Activated effector memory CD4-positive, alpha-beta T cell treated with anti-CD3 and anti-CD28 coated beads, Interleukin-2, amount 50 U/mL, for 16 hours (primary cell): ENCODE measurements at places on chromosomes 16 and 17.
A peak's percentile ranks its signal among the peaks of the same experiment; 100 is the strongest.

GRCh38 chr16:57044931-57045693, 47.3 kb upstream of the CPNE2 start:
- DNase-seq, result no peak

DNA sequence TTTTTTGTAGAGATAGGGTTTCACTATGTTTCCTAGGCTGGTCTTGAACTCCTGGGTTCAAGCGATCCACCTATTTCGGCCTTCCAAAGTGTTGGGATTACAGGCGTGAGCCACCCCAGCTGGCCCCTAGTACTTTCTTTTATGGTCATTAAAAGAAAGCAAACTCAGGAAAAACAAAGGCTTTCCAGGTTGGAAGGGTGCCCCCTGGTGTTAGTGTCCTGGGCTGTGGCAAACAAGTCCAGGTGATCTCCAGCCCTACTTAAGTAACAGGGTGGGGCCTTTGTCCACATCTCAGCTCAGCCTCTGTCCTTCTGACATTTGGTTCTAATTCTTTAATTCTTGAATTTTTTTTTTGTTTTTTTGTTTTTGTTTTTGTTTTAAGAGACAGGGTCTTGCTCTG, 6.9 kb downstream of the IGFBP4 start:
- peak; percentile 79 for DNase-seq

DNA sequence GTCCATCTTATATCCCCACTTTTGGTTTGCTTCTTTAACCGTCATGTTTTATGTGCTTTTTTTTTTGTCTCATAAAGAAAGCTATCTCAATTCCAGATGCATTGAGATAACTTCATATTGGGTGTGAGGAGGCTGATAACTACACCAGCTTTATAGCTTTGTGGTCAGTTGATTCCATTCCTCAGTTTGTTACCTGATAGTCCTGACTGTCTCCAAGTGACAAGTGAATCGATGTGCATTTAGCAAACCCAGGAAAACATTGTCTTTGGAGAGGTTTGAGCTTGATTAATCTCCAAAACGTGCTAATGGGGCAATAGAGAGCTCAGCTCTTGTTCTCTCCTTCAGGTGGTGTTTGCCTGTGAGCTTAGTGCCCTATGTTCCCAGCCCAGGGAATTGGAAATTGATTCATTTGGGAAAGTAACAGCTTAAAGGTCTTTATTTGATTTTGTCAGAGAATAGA, 22.7 kb downstream of the HS3ST3B1 start:
- peak; percentile 5 for DNase-seq

GRCh38 chr16:84687715-84688114, 12.1 kb upstream of the USP10 start:
- no peak for DNase-seq

DNA sequence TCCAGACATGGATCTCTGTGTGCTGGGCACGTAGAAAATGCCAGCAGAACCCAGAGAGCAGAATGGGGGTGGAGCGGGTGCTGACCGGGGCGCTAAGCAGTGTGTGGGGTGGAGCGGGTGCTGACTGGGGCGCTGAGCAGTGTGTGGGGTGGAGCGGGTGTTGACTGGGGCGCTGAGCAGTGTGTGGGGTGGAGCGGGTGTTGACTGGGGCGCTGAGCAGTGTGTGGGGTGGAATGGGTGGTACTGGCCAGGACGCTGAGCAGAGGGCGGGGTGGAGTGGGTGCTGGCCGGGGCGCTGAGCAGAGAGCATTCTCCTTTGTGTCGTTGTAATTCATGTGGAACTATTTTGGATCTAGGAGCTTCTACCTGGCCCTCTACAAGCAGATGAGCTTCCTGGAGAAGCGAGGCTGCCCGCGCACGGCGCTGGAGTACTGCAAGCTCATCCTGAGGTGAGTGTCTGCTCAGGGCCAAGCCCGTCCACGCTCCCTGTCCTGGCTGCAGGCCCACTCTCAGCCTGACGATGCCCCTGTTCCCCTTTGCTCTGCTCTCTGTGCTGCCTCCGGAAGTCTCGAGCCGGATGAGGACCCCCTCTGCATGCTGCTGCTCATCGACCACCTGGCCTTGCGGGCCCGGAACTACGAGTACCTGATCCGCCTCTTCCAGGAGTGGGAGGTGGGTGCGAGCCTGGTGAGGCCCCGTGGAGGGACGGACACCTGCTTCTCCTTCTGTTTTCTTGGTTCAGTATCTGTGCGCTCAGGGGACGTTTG, 20.3 kb upstream of the MC1R start:
- no peak for DNase-seq

DNA sequence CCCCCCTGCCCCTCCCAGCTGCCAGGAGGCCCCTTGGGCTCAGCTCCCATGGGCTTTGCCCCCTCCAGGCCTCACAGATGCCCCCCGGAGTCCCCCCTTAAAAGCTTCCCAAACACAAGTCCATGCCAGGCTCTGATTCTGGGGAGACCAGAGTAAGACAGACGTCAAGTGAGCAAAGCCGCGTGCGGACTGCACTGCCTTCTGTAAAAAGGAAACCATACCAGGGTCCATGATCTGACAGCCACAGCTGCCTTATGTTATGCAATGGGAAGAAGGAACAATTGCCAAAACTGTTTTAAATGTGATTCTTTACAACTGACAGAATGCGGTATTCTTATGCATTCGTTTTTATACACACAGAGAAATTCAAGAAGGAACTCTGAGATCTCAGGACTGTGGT, 17.9 kb upstream of the HEXD start:
- no peak for DNase-seq

DNA sequence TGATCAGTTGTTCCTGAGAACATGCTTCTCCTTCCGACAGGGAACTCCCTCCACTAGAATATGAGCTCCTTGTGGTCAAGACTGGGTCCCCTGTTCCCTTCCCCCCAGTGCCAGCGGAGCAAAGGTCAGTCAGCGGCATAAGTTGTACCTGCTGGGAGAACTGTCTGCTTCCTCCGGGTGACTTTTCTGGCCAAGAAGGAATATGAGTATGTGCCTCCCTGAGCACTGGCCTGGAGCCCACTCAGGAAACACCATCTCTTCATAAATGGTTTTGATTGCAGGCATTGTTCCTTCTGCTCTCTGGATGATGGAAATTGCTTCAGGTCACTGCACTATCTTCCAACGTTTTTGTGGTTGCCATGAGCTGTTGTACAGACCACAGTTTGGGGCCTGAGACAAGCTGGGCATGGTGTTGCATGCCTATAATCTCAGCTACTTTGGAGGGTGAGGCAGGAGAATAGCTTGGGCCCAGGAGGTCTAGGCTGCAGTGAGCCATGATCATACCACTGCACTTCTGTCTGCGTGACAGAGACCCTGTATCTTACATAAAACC, 2.9 kb upstream of the P4HB start:
- DNase-seq, result no peak

GRCh38 chr17:79341816-79342215, 267.2 kb downstream of the ENGASE start:
- DNase-seq, result no peak

DNA sequence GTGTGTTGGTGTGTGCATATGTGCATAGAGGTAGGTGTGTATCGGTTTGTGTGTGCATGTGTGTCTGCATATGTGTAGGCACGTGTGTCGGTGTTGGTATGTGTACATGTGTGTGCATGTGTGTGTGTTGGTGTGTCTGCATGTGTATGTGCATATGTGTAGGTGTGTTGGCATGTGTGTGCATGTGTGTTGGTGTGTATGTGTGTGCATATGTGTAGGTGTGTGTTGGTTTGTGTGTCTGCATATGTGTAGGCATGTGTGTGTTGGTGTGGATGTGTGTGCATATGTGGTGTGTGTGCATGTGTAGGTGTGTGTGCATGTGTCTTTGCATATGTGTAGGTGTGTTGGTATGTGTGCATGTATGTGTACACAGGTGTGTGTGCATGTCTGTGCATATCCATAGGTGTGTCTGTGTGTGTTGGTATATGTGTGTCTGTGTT, 3.9 kb upstream of the AATK start:
- DNase-seq, result no peak

DNA sequence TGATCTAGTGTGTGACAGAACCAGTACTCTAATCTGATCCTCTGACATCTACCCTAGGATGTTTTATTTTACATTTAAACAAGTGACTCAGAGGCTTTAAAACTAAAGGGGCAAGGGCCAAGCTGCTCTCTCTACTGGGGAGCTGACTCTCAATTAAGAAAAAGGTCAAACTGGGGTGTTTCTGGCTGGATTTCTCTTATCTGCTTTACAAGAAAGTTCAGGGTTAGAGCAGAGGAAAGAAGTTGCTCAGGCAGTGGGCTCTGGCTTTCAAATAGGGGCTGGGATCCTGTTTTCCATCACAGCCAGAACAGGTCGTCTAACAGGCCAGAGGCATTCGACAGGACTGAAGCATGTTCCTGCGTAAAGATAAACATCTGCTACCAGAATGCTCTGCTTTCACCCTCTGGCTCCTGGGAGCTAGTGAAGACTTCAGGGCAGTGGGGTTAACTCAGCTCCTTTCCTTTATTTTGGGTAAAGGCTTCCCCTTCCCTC, 8.5 kb downstream of the MMP28 start:
- no peak for DNase-seq

- no peak for DNase-seq
Observed at GRCh38 chr17:59441464-59442096, 110.1 kb downstream of the YPEL2 start.

- peak; percentile 76 for DNase-seq
Observed at GRCh38 chr17:36463916-36464764, 22.3 kb upstream of the ZNHIT3 start.

DNA sequence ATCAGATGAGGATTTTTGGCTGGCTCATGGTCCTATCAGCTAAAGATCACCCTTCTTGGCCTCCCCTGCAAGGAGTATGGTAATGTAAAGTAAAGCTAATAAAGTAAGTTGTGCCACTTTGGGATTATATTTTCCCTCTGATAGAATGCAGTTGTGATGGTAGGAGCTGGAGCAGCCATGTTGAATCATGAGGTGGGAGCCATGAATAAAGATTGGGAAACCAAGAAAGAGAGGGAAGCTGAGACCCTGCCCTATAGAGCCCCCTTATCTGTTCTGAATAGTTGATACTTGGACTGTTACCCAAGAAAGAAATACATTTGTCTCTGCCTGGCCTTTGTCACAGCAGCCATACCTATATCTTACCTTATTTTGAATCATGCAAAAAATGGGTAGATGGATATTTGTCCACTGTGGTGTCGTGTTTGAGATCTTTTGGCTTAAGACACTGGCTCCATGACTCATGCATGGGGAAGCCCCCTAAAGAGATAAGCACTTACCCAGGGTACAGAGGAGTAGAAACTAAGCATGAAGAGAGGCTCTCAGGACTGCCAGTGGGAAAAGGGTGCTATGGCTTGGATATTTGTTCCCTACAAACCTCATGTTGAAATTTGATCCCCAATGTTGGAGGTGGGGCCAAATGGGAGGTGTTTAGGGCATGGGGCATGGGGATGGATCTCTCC, 17.7 kb upstream of the TVP23A start:
- no peak for DNase-seq

DNA sequence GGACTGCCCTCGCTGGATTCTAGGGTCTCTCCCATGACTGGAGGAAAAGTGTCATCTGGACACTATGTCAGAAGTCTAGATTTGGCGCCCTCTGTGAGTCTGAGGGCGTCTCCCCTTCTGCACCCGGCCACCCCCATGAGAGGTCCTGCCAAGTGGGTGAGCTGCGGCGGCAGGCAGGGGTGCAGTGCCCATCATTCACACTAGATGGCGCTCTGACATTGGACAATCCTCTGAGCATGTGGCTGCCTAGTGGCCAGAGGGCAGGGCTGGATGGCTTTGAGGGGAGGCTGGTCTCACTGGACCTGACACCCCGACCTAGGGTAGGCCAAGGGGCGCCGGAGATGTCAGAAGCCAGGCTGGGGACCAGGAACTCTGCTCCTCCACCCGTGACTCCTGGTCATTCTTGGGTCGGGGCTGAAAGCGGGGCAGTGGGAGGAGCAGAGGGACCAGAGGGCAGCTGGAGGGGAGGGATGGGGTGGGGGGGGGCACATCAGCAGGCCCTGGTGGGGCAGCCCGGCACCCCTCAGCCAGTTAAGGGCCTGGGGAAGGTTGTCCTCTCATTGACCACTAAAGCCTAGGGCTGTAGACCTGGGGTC, 28.0 kb downstream of the MRM1 start:
- peak; percentile 93 for DNase-seq

DNA sequence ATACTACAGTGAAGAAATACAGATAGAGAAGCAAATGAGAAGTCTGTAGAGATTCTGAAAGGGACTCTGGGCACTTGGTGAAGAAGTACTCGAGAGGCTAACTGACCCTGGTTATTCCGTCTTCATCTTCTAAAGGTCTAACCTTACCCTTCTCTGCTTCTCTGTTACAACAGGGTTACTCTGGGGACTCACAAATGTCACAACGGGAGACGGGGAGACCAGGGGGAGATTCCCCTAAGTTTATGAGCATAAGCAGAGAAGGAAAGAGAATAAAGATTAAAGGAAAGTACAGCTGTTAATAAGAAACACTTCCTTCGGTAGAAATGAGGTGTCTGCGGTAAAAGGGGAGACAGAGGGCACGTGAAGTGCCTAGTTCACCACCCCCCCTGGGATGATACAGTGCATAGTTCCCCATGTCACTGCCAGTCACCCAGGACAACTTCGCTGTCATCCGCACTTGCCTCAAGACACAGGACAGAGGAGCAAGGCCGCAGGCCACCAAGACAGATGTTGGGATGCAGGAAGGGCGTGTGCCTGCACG, 75.2 kb upstream of the TRAP1 start:
- no peak for DNase-seq

DNA sequence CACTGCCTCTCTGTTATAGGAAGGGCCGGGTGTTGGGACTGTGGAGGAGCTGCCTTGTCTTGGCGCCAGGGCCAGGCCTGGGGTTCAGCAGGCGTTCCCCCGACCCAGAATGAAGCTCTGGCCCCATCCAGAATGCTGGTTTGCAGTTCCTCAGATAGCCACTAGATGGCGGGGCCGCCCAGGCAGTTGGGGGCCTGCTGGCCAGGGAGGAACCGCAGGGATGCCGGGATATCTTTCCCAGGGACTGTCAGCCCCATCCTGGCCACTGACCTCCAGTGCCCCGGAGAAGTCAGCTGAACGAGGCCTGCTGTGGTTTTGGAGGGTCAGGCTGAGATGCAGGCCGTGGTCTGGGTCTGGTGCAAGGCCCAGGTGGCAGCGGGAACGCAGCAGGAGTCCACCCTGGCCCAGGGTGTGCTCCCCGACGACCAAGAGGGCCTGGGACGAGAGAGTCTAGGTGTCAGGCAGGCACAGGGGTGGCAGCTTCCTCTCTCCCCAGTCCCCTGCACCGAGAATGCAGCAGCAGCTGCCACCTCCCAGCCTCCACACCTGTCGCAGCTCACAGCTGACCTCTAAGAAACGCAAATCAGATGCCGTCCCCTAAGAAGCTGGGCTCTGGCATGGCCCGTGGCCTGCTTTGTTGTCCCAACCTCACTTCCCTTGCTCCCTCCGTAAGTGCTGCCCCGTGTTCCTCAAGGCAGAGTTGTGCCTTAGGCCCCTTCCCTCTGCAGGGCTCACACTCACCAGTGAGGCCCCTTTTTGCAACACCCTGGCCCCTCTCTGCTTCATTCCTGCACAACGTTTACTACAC, 51.2 kb downstream of the RMI2 start:
- DNase-seq, result peak; percentile 89

DNA sequence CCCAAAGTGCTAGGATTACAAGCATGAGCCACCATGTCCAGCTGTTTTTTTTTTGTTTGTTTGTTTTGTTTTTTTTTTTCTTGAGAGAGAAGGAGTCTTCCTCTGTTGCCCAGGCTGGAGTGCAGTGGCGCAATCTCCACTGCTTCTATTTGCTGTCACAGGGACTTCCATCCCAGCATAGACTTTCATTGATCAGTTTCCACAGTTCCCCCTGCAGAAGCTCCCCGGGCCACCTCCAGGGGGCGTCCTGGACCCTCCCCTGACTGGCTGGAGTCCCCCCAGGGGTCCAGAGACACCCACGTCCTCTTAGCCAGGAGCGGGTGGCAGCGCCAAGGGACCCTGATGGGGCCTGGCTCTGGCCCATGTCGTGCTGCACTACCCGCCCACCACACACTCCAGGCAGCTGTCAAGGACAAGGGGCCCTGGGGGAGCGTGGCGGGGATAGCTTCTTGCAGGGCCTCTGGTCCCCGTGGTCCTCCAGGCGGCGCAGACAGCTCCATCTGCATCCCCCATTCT, 3.1 kb upstream of the NPW start:
- peak; percentile 72 for DNase-seq
